ENCODE measurements at places on chromosomes 6 and 20.

- no peak for DNase-seq
These were observed 8.7 kb downstream of the GPLD1 start for GRCh38 chr6:24480705-24481104.

DNA sequence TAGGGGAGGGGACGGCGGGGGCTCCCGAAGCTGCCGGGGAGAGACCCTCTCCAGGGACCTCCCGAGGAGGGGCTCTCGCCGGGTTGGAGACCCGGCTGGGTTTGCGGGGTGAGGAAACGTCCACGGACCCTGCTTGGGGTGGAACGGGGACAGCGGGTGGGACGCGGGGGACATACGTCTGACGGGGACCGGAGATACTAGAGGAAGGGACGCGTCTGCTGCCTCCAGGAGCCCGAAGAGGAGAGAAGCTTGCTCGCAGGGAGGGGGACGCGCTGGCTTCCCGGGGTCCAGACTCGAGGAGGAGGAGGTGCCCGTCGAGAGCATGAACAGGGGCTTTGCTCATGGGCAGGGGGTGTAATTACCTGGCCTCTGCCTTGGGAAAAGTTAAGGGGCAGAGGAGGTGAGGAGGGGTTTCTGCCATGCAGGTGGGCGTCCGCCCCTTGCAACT is 593 bp downstream of the DNMT3B start:
- no peak for DNase-seq

- DNase-seq, result no peak
These were observed 31.8 kb downstream of the TFAP2B start for GRCh38 chr6:50850223-50851048.

DNA sequence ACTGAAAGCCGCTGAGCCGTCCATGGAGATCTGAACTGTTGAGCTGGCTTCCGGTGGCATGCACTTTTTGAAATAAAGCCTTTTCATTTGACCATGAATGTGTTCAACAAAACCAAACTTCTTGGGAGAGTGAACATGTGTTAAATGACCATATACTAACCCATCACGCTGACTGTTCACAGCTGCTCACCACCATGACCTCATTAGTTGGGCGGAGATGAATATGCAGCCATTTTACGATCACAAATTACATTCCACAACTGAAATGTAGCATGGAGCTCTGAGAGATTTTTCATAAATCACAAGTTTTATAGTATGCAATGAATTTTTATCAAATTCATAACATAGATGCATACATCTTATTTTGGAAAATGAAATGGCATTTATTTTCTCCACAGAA is 4.2 kb downstream of the RAMACL start:
- DNase-seq, result no peak

- no peak for DNase-seq
These were observed 194.9 kb downstream of the UTRN start for GRCh38 chr6:144479991-144480390.

GRCh38 chr20:53692465-53693067 is 98.9 kb upstream of the ZNF217 start:
- DNase-seq, result no peak

DNA sequence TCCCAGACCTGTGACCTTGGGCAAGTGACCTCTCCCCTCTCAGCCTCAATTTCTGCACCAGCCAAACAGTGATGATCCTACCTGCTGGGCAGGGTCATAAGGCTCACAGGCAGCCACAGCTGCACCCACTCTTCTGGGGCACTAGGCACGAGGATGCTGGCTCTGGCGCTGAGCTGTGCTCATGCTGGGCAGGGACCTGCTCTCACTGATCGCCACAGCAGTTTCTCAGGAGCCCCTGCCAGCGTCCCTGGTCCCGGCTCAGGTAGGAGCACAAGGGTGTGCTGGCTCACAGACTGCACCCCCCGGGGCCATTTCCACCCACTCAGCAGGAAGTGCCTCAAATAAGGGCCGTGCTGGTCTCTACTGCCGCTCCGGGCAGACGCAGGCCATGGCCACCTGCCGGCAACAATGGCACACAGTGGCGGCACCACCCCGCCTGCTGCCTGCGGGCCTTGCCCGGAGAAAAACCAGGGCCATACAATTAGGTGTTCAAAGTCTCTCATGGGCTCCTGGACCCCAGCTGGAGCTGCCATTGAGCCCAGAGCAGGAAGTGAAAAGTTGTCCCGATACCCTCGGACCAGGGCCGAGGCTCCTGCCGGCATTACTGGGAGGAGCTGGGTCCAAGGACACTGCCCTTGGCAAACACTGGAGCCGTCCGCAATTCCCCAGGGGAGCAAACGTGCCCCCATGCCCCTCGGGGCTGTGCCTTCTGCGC is 4.6 kb upstream of the CABLES2 start:
- no peak for DNase-seq

- DNase-seq, result no peak
These were observed 31.0 kb downstream of the GLO1 start for GRCh38 chr6:38671885-38672467.

DNA sequence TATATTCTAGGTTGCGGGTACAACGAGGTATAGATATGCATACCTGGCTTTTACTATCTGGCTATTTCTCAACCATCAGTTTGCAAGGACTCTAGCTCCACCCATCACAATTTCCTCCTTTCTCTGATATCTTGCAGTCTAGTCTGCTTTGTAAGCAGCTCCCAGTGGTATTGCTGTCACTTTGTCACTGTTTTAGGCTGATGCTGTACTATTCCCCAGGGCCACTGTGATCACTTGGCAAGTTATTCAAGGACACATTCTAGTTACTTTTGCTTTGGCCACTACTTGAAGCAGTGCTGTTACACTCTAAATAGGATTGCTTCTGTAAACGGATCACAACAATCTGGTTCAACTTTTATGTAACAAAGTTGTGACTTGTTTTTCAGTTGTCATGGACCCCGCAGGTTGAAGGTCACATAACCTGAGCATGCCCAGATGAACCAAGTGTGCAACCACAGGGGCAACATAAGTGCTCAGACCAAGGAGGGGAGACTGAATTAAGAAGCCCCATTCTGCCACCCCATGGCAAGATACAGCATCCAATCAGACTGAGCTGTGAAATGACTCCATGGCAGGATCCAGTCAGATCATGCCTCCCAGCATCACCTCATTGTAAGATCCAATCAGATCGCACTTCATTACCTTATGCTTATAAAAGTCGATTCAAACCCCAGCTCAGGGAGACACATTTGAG is 588.4 kb upstream of the CITED2 start:
- no peak for DNase-seq

DNA sequence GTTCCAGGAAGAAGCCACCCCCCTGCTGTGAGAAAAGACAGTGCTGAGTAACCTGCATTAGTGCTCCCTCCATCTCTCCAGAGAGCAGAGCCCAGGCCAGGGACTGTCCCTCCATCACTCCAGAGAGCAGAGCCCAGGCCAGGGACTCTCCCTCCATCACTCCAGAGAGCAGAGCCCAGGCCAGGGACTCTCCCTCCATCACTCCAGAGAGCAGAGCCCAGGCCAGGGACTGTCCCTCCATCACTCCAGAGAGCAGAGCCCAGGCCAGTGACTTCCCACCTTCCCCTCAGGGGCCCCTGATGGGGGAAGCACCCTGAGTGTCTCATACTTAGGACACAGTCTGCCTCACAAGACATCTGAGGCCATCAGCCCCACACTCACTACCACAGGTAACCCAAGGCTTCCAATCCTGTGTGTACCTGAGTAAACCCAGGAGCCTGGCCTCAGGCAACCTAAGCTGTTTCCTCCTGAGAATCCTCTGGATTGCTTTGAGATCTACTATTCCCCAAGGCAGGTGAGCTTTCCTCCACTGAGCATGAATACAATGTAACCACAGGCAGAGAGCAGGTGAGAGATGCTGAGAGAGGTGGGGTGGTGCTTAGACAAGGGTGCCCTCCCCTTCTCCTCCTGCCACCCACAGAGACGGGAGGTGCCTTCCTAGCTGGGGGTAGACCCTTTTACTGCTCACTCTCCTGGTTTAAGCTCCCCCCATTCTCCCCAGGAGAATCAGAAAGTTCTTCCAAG is 4.9 kb downstream of the TBXT start:
- DNase-seq, result no peak

GRCh38 chr6:119442776-119443184 is 93.2 kb upstream of the MAN1A1 start:
- DNase-seq, result no peak

- peak; percentile 81 for DNase-seq
These were observed 1.2 kb upstream of the C6orf62 start for GRCh38 chr6:24720131-24720603.

DNA sequence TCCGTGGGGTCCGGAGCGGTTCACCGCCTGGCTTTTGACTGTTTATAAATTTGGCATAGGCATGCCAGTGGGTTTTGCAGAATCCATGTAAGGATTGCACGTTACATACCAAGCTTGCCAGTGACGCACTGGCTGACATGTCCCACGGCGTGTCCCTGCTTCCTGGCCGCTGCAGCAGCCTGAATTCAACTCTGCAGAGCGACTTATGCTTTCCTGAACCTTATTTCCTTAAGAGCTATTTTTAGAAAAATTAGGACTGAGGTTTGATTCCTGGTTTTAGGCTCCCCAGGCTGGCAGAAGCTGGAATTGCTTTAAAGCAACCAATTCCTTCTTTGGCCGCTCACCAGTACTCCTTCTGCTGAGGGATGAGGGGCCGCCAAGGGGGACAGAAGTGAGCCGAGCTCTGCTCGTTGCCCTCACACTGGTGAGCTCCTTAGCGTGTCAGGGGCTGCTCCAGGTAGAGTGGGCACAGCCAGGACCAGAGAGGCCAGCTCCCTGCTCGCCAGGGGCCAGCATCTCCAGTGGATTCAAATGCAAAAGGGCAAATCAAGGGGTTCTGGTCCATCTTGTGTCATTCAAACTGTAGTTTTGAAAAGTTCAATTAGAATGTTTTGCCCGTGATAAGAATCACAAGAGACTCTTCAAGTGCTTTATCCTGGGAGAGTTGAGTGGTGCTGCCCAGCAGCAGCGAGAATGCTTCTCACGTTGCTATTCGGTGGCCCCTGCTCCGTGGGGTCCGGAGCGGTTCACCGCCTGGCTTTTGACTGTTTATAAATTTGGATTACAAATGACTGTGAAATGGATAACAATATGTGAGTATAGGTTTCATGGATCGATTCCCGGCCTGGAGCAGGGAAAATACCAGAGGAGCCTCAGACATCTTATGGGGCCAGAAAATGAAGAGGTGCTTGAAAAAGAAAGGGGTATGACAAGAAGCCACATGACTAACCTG is 17.5 kb upstream of the IRF4 start:
- no peak for DNase-seq

GRCh38 chr20:3545401-3545925 is 74.6 kb downstream of the ATRN start:
- DNase-seq, result no peak

DNA sequence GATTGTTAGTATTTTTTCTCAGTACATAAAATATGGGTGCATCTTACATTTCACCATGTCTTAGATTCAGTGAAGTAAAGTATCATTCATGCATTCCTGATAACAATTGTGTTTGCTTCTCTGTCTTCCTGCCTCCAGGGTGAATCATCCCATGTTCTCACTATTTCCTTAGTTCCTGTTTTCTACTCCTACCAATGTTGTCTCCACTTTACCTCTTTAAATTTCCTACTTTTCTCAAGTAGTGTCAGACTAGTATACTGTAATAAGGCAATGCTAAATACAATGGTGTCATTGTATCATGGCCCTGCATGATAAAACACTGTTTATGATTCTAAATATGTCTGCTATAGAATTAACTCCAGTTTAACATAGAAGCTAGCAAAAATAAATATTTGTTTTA is 37.4 kb upstream of the GABRR1 start:
- no peak for DNase-seq

DNA sequence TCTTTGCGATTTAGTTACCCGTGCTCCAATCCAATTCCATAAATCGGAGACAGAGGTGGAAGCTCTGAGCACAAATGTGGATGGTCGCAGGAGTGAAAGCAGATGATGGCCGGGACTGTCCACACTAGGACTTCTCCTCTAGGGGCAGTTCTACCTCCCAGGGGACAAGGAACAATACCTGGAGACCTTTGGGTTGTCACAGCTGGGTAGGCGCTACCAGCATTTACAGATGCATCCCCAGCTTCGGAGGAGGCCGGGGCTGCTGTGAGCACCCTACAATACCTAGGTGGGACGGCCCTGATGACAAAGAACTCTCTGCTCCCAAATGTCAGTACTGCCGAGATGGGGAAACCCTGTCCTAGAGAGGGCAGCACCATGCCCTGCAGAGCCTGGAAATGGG is 195.9 kb upstream of the CDH4 start:
- no peak for DNase-seq

DNA sequence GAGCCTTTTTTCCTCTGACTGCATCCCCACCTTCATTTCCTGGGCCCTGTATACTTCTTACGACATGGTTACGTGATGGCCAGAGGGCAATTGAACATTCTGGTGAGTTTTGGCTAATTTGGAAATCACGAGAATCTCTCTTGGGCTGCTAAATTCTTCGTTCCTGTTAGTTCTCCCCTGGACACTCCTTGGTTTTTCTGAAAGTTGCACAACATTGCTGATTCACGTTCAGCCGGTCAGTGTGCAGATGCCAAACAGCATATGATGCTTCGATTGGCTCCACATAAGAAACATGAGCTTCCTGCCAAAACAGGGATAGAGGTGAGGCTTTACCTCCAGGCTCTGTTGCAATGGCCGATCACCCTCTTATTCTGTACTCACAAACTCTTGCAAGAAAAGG is 119.4 kb upstream of the LY86 start:
- no peak for DNase-seq

- DNase-seq, result no peak
These were observed 216.1 kb downstream of the ALDH8A1 start for GRCh38 chr6:134733801-134734200.

- no peak for DNase-seq
These were observed 29.6 kb downstream of the ZC3H12D start for GRCh38 chr6:149455031-149455732.

DNA sequence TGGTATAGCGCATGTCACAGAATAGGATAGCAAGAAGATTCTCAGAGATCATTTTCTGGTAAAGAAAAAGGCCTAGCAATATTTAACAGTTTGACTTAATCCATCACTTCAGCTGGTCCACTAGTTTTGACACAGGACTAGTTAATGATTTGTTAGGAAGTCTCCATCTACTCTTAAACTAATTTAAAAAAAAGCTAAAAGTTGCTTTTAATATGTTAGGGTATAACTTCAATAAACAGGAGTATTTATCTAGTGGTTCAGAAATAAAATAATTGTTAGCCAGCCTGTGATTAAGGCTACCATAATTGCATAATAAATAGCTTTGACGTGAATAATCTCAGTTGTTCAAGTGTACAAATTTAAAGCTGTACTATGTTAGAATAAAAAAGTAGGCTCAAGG is 195.6 kb downstream of the FUT9 start:
- no peak for DNase-seq

- no peak for DNase-seq
These were observed 87.5 kb upstream of the MPC1 start for GRCh38 chr6:166470029-166470862.

GRCh38 chr20:34403063-34403827 is 40.2 kb downstream of the ITCH start:
- DNase-seq, result no peak

- no peak for DNase-seq
These were observed 152.3 kb upstream of the THEMIS start for GRCh38 chr6:128053109-128053508.

Data from stimulated activated CD4-positive, alpha-beta T cell treated with anti-CD3 and anti-CD28 coated beads, Interleukin-4, amount 100 ng/mL, for 1 hour (primary cell).